Stimulated activated CD8-positive, alpha-beta memory T cell treated with anti-CD3 and anti-CD28 coated beads, Interleukin-4, amount 100 ng/mL, for 4 hours (primary cell): ENCODE measurements at places on chromosomes 7 and 10.

DNA sequence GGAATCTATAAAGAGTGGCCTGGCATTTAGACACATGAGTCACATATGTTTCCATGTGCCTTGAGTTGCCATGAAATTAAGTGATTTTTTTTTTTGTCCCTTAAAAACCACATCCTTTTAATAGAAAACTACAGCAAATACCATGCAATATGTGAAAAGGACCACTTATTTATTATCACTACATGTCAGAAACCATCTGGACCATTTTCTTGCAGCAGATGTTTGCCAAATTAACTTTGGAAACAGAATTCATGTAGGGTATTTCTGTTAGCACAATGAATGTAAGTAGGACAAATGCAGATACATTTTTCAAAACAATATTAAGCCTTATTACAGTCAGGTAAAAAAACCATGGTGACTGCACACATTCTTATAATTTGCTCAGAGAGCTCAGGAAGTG is 230.6 kb downstream of the REEP3 start:
- no peak for DNase-seq

- DNase-seq: no peak
Measured at GRCh38 chr7:151461096-151461941, 21.4 kb upstream of the CRYGN start.

- no peak for DNase-seq
Measured at GRCh38 chr10:77241350-77241725, 396.3 kb downstream of the KCNMA1 start.

- DNase-seq: no peak
Measured at GRCh38 chr10:108410236-108410635, 1245.7 kb upstream of the SORCS1 start.

GRCh38 chr10:72123616-72124015 is 35.3 kb upstream of the SPOCK2 start:
- DNase-seq: no peak

- DNase-seq: no peak
Measured at GRCh38 chr10:65701168-65701776, 1224.6 kb upstream of the LRRTM3 start.

- DNase-seq: no peak
Measured at GRCh38 chr7:39247576-39247975, 269.9 kb downstream of the POU6F2 start.

GRCh38 chr10:46291817-46292572 is 5.2 kb downstream of the ANTXRL start:
- no peak for DNase-seq

- no peak for DNase-seq
Measured at GRCh38 chr10:70528741-70529362, 50.3 kb downstream of the PALD1 start.

GRCh38 chr7:150356265-150356897 is 12.2 kb upstream of the REPIN1 start:
- DNase-seq: no peak

- no peak for DNase-seq
Measured at GRCh38 chr7:23299770-23300300, 696 bp downstream of the MALSU1 start.

- DNase-seq: no peak
Measured at GRCh38 chr7:41501006-41501405, 201.9 kb downstream of the INHBA start.

DNA sequence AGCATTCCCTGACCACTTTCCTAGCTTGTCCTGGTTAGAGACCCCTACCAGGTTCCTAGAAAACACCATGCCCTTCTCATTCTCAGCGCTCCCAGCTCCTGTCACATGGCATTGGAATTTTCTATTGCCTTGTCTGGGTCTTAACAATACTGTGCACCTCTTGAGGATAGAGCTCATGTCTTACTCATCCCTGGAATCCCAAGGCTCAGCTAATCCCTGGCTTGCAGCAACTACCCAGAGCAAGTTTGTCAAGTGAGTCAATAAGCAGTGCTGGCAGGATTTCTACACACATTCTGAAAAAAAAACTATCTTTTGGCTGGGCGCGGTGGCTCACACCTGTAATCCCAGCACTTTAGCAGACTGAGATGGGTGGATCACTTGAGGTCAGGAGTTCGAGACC is 11.7 kb upstream of the PRDX3 start:
- DNase-seq: no peak

GRCh38 chr7:106621393-106622132 is 39.4 kb downstream of the CCDC71L start:
- DNase-seq: no peak
